ENCODE measurements at places on chromosomes 3 and 15. TPM values are rescaled to one million over a fixed set of nuclear protein-coding genes. Genes with fewer than 3 reads are reported as not detected.
A peak's percentile ranks its signal among the peaks of the same experiment; 100 is the strongest.

GRCh38 chr3:12970684-12971083 lies 102.5 kb downstream of the IQSEC1 start:
- H3K4me1 ChIP-seq, result peaks cover 12% of the 10 kb centered on the region
- no peaks in the 10 kb centered on the region for H3K27me3 ChIP-seq
- DNase-seq, result no peak
- H3K36me3 ChIP-seq, result no peaks in the 10 kb centered on the region
- no peak overlapping the region for H3K4me3 ChIP-seq
- no peak overlapping the region for H3K27ac ChIP-seq

GRCh38 chr3:87088993-87089841 lies 98.3 kb upstream of the VGLL3 start:
- peak overlapping the region; percentile 45 for H3K4me3 ChIP-seq
- H3K4me1 ChIP-seq, result peaks cover 2% of the 10 kb centered on the region
- peak overlapping the region; percentile 81 for H3K27ac ChIP-seq
- peak; percentile 71 for DNase-seq

DNA sequence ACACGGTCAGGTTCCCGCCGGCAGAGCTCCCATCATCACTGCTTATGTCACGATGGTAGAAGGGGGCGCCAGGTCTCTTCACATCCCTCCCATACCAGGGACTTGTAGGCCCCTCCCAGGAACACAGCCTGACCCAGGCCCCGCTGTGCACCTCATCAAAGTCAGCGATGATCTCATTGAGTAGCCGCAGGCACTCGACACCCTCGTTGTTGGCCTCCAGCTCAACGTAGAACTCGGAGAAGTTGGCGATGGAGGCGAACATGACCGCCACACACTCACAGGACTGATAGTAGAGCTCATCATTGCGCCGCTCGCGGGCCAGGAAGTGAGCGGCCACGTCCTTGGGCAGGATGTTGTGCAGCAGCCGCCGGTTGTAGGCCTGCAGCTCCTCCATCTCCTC lies 89.2 kb downstream of the SEC22A start:
- H3K27ac ChIP-seq, result no peak overlapping the region
- H3K4me3 ChIP-seq, result no peak overlapping the region

DNA sequence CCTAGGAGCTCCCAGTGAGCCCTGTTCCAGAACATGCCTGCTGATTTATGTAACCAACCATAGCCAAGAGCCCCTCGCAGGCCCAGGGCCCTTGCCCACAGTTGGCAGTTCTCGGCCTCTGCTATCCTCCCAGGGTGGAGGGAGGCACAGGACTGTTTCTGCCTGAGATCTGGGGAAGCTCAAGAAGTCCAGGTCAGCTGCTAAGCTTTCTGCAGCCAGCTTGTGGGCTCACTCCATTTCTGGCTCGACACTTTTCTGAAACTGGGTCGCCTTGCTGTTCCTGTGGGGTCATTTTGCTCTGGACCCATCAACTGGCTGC lies 72.5 kb upstream of the HERC1 start:
- H3K27ac ChIP-seq, result no peak overlapping the region
- no peaks in the 10 kb centered on the region for H3K36me3 ChIP-seq
- no peak overlapping the region for H3K4me3 ChIP-seq
- peaks cover 14% of the 10 kb centered on the region for H3K27me3 ChIP-seq
- peaks cover 11% of the 10 kb centered on the region for H3K4me1 ChIP-seq

DNA sequence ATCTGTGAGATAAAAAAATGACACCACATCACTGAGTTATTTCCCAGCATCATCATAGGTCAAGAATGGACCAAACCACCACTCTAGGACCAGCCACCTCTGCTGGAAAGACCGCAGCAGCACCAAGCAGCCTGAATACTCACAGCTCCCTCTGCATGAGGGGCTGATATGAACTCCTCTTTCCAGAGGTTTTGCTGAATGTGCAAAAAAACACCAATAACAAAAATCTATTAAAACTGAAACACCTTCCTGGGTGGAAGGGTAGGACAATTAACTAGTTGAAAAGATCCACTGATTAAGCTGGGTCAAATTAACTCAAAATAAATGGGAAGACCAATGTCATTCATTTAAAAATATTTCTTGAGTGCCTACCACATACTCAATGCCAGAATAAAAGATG lies 28.9 kb upstream of the KCNMB3 start:
- H3K4me1 ChIP-seq, result no peaks in the 10 kb centered on the region
- peaks cover 4% of the 10 kb centered on the region for H3K27me3 ChIP-seq
- no peak overlapping the region for H3K27ac ChIP-seq
- H3K4me3 ChIP-seq, result no peak overlapping the region

DNA sequence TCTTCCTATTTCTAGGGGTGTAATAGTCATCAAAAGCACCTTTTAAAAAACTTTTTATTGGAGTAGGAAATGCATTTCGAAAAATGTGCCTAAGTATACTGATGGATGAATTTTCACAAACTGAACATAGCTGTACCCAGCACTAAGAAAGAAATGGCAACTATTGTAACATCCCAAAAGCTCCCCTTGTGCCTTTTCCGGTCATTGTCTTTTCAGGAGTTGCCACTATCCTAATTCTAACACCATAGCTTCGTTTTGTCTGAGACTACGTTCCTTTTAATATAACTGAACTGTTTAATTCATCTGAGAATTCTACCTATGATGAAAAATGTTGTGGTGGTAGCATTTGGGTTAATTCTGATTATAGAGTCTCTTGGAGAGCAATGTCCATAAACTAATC lies 1.9 kb downstream of the TIMMDC1 start:
- DNase-seq, result no peak
- no peak overlapping the region for H3K27ac ChIP-seq
- H3K36me3 ChIP-seq, result peaks cover 10% of the 10 kb centered on the region
- peaks cover 5% of the 10 kb centered on the region for H3K4me1 ChIP-seq
- H3K27me3 ChIP-seq, result no peaks in the 10 kb centered on the region
- H3K4me3 ChIP-seq, result no peak overlapping the region

DNA sequence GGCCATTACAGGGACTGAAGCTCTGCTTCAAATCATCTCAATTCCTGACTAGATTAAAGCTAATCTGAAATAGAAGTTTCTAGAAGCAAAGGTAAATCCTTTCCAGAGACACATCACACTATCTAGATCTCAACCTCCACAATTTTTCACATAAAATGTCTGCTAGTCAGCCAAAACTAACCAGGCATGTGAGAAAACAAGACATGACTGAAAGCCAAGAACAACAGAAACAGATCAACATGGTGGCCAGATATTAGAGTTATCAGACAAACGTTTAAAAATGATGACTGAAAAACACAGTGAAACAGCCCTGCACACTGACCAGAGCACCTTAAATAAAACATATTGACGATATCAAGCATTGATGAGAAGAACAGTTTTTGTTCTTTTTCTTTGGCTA lies 59.1 kb downstream of the SUMF1 start:
- H3K27ac ChIP-seq, result no peak overlapping the region
- H3K4me3 ChIP-seq, result no peak overlapping the region
- peaks cover 2% of the 10 kb centered on the region for H3K4me1 ChIP-seq
- H3K27me3 ChIP-seq, result no peaks in the 10 kb centered on the region
- no peak for DNase-seq

DNA sequence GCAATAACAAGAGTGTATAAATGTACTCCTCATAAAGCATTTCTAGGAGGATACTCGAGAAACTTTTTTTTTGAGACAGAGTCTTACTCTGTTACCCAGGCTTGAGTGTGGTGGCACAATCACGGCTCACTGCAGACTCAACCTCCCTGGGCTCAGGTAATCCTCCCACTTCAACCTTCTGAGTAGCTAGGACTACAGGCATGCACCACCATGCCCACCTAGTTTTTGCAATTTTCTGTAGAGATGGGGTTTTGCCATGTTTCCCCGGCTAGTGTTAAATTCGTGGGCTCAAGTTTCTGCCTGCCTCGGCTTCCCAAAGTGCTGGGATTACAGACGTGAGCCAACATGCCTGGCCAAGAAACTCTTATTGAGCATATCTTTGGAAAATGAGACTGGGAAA lies 59.1 kb upstream of the PHLDB2 start:
- no peaks in the 10 kb centered on the region for H3K36me3 ChIP-seq
- H3K27me3 ChIP-seq, result no peaks in the 10 kb centered on the region
- no peak for DNase-seq
- H3K4me1 ChIP-seq, result peaks cover 6% of the 10 kb centered on the region

GRCh38 chr15:51982013-51982769 lies 10.6 kb upstream of the LEO1 start:
- no peak overlapping the region for H3K4me3 ChIP-seq
- H3K4me1 ChIP-seq, result peaks cover 3% of the 10 kb centered on the region
- H3K27ac ChIP-seq, result peak overlapping the region; percentile 9

DNA sequence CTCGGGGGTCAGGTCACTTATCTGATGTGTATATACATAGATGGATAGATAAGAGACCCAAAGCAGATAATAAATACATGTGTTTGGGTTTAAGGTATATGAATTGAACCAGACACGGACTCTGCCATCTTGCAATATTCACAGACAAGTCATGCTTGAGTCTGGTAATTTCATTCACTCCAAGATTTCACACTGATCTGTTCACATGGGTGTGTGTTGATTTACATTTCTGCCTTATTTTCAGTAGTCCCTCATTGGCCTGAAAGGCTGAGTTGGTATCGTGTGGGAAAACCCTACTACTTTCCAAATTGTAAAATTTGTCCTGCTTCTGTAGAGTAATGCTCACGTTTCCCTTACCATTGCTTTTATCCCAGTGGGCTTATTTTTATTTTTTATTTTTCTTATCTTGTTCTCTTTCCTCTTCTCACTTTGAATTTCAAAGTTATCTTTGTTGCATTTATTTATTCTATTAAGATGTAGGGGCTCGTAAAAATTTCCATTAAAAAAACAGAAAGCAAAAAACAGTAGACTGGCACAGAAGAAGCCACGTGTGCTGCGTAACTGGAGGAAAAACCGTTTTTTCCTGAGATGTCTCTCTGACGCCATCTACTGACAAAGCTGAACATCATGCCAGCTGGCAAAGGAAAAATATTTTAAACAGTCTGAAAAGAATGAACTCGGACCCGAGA lies 10.8 kb upstream of the MFSD1 start:
- no peaks in the 10 kb centered on the region for H3K27me3 ChIP-seq
- peak; percentile 86 for DNase-seq
- H3K27ac ChIP-seq, result no peak overlapping the region
- H3K4me3 ChIP-seq, result no peak overlapping the region

- no peak overlapping the region for H3K27ac ChIP-seq
- H3K4me3 ChIP-seq, result no peak overlapping the region
- 0 out of 2 replicates have a peak, but pooled peaks cover 2% of the 10 kb centered on the region for H3K4me1 ChIP-seq
- no peak for DNase-seq
- H3K36me3 ChIP-seq, result no peaks in the 10 kb centered on the region
Measured at GRCh38 chr15:100829457-100829856, 50.2 kb upstream of the ALDH1A3 start.

GRCh38 chr3:72376956-72377710 lies 471.1 kb downstream of the SHQ1 start:
- H3K4me1 ChIP-seq, result peaks cover 5% of the 10 kb centered on the region
- no peak for DNase-seq
- H3K36me3 ChIP-seq, result peaks cover 10% of the 10 kb centered on the region
- no peak overlapping the region for H3K4me3 ChIP-seq
- H3K27me3 ChIP-seq, result no peaks in the 10 kb centered on the region

DNA sequence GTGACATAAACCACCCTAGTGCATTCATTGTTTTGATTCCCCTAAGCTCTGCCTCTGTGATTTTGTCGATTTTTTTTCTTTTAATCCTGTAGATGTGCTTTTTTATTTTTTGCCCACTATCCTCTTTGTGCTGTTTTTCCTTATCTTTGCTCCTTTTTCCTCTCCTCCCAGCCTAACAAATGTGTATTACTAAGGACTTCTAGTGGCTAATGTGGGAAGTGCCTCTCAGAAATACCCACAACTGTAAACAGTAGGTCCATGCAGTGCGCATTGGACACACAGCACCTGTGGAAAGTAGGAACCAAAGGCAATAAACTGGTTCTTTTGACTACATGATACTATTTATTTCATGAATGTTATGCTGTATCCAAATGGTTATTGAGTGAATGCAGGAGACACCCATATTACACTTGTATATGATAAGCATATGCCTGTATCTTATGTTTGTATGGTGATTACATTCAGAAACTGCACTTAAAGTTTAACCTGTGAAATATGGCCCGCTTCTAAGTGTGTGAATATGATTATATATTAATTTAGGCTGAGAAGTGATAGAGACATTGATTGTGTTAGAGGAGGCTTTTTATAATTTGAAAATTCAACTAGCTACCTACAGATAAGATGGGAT lies 147.8 kb downstream of the PLCL2 start:
- no peaks in the 10 kb centered on the region for H3K4me1 ChIP-seq
- H3K4me3 ChIP-seq, result no peak overlapping the region
- peak; percentile 36 for DNase-seq
- no peaks in the 10 kb centered on the region for H3K27me3 ChIP-seq
- H3K27ac ChIP-seq, result no peak overlapping the region
- H3K36me3 ChIP-seq, result no peaks in the 10 kb centered on the region

- no peaks in the 10 kb centered on the region for H3K4me1 ChIP-seq
- H3K27me3 ChIP-seq, result no peaks in the 10 kb centered on the region
- no peak overlapping the region for H3K27ac ChIP-seq
- no peak overlapping the region for H3K4me3 ChIP-seq
- H3K36me3 ChIP-seq, result no peaks in the 10 kb centered on the region
Measured at GRCh38 chr3:109900783-109901182, 563.4 kb upstream of the DPPA4 start.

DNA sequence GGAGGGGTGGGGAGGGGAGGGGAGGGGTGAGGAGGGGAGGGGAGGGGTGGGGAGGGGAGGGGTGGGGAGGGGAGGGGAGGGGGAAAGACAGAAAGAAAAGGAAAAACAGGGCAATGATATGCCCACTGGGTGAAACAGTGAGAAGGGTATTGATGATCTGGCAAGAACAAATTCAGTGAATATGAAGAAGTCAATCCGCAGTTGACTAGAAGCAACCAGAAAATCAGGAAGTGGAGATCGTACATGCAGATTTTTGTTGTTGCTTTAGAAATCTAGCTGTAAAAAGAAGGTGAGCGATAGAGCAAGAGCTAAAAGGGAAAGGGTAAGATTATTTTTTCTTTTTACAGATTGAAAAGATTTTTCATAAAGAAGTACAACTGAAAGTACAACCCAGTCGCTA lies 47.6 kb upstream of the ARF4 start:
- no peak overlapping the region for H3K4me3 ChIP-seq
- no peaks in the 10 kb centered on the region for H3K27me3 ChIP-seq
- H3K36me3 ChIP-seq, result peaks cover 15% of the 10 kb centered on the region
- no peaks in the 10 kb centered on the region for H3K4me1 ChIP-seq
- no peak for DNase-seq

- DNase-seq, result no peak
- H3K27me3 ChIP-seq, result no peaks in the 10 kb centered on the region
- no peaks in the 10 kb centered on the region for H3K4me1 ChIP-seq
- no peak overlapping the region for H3K4me3 ChIP-seq
- no peak overlapping the region for H3K27ac ChIP-seq
Measured at GRCh38 chr3:144129536-144130214, 158.1 kb downstream of the DIPK2A start.

GRCh38 chr3:13821126-13821525 lies 58.7 kb downstream of the WNT7A start:
- no peak overlapping the region for H3K27ac ChIP-seq
- H3K4me1 ChIP-seq, result no peaks in the 10 kb centered on the region
- H3K4me3 ChIP-seq, result no peak overlapping the region

Gene CD80
- not detected for total RNA-seq

Gene TPRG1
- not detected for total RNA-seq

Gene MYRIP
- not detected for total RNA-seq

Data from IMR-90 (cell line).